ENCODE measurements at places on chromosomes 16 and 17.

DNA sequence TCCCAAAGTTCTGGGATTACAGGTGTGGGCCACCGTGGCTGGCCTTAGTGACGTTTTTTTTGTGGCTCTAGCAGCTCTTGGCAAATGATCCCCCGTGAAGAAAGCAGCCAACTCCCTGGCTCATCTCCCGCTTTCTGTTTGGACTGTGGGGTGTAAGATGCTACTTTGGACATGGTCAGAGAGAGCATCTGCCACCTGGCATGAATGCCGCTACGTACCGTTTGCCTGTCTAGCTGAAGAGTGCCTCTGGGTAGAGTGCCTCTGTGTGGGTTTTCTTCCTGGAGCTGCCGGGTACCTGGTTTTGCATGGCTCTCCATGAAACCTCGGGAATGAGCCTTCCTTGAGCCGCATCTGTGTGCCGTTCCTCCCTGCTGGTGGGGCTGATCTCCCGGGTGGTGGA lies 34.3 kb downstream of the NDEL1 start:
- DNase-seq = no peak

DNA sequence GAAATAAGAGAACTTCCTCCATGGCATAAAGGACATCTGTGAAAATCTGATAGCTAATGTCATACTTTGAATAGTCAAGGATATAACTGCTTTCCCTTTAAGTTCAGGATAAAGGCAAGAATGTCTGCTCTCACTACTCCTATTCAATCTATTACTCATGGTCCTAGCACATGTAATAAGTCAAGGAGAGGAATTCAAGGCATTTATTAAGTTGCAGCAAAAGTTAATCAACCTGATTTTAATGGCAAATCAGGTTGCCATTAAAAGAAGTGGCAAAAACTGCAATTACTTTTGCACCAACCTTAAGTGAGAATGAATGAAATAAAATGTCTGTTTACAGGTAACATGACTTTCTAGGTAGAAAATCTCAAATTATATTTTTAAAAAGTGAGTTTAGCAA lies 225.9 kb downstream of the CNTNAP4 start:
- DNase-seq = no peak

DNA sequence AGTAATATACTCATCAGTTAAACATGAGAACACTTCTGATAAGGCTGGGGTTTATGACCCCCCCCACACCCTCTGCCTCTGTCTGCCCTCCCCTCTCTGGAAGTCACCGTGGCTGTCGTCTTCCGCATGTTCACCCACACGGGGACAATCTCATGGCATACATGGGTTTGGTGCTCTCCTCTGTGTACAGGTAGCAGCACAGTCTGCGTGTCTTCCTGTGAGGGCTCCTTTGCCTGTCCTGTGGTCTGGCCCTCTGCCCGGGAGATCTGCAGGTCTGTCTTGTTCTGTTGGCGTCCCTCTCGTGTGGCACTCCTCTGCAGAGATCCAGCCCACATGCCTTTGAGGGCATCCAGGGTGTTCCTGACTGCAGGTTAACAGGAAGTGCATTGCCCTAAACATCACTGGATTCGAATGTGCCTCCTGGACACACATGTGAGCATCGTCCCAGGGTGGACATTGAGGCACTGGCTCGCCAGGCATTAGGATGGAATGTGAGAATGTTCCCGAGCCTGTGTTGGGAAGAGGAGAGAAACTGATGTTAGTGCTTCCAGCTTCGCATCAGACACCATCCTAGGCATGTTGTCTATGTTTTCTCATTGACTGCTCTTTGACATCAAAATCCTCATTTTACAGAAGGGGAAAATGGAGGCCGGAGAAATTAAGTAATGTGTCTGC lies 54.5 kb downstream of the NKD1 start:
- peak; percentile 89 for DNase-seq

DNA sequence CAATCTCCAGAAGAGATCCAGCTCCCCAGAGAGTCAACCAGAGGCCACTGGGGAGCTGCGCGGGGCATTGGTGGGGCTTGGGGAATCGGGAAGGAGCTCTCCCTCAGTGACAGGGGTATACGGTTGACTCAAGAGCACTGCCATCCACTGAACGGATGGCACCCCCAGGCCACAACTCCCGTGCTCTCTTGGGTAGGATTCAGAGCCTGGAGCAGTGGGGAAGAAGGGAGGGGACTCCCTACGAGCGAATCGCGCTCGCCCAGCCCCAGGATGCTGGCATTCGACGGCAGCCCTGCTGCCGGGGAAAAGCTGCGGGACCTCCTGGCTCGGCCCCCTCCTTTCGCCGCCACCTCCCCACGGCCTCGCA lies 473 bp upstream of the TPPP3 start:
- no peak for DNase-seq
